ENCODE measurements at places on chromosomes 3 and 15. TPM values are rescaled to one million over a fixed set of nuclear protein-coding genes. Genes with fewer than 3 reads are reported as not detected.

The SYNPR gene
- not detected for total RNA-seq

The SNX22 gene
- 0.40 TPM for total RNA-seq

The LRRC3B gene
- total RNA-seq: not detected

The PTH1R gene
- total RNA-seq: 2.4 TPM

The IQCH gene
- total RNA-seq: 1.2 TPM

The TXNRD3 gene
- 1.4 TPM for total RNA-seq

Measured in Peyer's patch (tissue), 4 donors.